ENCODE measurements at places on chromosomes 11 and 22. TPM values are rescaled to one million over a fixed set of nuclear protein-coding genes. Genes with fewer than 3 reads are reported as not detected.
A peak's percentile ranks its signal among the peaks of the same experiment; 100 is the strongest.

OR52K1 gene
- not detected for total RNA-seq

DNA sequence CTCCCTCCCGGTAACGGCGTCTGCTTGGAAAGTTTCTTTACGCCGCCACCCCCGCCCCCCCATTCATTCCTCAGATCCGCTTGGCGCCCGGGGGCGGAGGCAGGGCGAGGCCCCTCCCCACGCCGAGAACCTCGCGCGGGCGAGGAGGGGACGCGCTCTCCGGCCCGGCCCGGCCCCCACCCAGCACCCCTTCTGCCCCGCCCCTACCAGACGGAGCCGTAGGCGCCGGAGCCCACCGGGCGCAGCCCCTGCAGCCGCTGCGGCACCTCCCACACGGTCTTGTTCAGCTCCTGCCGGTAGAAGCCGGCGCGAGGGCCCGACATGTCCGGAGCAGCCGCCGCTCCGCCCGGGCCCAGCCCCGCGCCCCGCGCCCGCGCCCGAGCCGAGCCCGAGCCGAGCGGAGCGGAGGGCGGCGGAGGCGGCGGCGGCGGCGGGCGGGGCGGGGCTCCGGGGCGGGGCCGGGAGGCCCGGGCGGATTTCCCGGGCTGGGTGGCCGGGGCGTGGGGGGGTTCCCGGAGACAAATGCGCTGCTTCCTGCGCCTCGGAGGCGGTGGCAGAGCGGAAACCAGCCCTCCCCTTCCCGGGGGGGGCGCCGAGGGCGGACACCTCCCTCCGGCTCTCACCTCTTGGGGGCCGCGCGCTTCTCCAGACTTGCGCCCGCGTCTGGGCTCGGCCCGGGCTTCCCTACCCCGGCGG, at the start of gene MAPK11:
MAPK11 (minus strand) TSS at position 411 of the 696 bp plus-strand sequence; CDS start at position 323, 88 bp downstream.
- H3K4me3 ChIP-seq: peak within 1 kb of the TSS; percentile 74
- no peak for DNase-seq
- no peaks in the 10 kb centered on the region for H3K27me3 ChIP-seq
- H3K4me1 ChIP-seq: peaks cover 70% of the 10 kb centered on the region

DNA sequence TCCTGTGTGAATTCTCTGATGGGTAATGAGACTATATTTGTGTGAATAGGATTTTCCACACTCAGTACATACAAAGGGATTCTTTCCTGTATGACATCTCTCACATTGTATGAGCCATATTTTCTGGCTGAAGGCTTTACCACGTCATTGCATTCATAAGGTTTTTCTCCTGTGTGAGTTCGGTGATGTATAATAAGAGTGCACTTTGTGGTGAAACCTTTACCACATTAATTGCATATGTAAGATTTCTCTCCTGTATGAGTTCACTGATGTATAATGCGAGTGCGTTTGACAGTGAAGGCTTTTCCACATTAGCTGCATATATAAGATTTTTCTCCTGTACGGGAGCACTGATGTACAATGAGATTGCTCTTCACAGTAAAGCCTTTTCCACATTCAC, 455.4 kb upstream of the CNTN5 start:
- no peaks in the 10 kb centered on the region for H3K36me3 ChIP-seq
- H3K27ac ChIP-seq: no peak overlapping the region
- no peak overlapping the region for H3K4me3 ChIP-seq
- no peak for DNase-seq

GRCh38 chr11:16299884-16300782, 56.2 kb downstream of the SOX6 start:
- no peak for DNase-seq
- H3K27ac ChIP-seq: no peak overlapping the region
- no peak overlapping the region for H3K4me3 ChIP-seq
- no peaks in the 10 kb centered on the region for H3K36me3 ChIP-seq
- H3K27me3 ChIP-seq: no peaks in the 10 kb centered on the region
- no peaks in the 10 kb centered on the region for H3K4me1 ChIP-seq

DNA sequence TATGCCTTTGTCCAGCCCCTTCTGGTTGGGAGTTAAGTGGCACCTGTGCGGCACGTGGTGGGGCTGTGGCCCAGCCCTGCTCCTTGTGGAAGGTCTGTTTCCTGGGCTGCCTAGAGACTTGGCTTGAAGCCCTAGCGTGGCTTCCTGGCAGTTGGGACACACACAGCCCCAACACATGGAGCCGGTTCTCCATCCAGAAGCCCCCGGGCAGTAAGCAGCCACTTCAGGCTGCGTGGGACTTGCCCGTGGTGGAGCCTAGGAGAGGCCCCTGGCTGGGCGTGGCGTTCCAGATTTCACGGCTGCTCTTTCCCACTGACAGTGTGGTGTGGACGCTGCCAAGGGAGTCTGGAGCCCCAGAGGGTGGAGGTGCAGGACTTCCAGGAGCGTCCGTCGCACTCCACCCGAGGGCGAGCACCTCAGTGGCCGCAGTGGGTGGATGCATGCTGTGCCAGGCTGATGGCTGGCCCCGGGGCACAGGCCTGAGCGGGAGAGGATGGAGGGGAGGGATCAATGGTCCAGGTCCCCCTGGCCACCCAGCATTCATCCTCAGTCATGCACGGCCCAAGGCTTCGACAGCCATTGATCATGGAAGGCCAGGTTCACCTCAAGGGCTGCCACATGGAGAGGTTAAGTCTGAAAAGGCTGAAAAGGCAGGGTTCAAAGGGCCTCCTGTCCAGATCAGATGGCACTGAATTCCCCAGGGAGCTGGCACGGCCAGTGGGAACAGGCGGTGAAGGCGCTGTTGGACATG, 9.3 kb downstream of the CCND1 start:
- DNase-seq: no peak
- no peaks in the 10 kb centered on the region for H3K27me3 ChIP-seq
- H3K36me3 ChIP-seq: no peaks in the 10 kb centered on the region
- no peak overlapping the region for H3K27ac ChIP-seq
- H3K4me1 ChIP-seq: peaks cover 55% of the 10 kb centered on the region

DNA sequence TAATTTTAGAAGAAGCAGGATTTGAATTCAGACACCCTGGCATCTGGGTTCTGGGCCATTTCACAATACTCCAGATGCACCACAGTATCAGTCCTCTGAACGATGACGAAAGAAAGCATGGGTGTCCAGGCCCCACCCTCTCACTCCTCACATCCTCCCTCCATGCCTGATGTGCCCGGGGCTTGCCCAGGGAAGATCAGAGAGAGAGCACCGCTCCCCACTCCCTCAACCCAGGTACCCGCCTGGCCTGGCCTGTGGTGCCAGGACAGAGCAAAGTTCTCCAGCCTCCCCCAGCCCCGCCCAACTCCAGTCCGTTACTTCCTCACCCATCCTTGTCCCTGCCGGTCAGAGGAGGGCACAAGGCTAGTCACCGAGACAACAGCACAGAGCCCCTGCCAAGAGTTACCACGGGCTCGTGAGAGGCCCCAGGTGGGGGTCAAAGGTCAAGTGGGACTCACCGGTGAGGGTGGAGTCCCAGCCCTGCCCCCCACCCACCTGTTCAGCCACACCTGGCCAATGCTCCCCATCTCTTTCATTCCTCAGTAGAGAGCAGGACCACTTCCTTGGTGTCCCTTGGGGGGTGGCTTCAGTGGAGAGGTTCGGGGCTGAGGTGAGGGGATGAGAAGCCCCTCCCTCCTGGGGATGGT, 8.1 kb downstream of the BCL9L start:
- no peaks in the 10 kb centered on the region for H3K36me3 ChIP-seq
- H3K4me1 ChIP-seq: peaks cover 100% of the 10 kb centered on the region
- H3K4me3 ChIP-seq: no peak overlapping the region
- no peak for DNase-seq
- H3K27me3 ChIP-seq: no peaks in the 10 kb centered on the region

GRCh38 chr11:93655581-93656255, 5.8 kb upstream of the CEP295 start:
- H3K36me3 ChIP-seq: no peaks in the 10 kb centered on the region
- H3K27me3 ChIP-seq: no peaks in the 10 kb centered on the region
- no peak for DNase-seq
- H3K4me1 ChIP-seq: no peaks in the 10 kb centered on the region
- no peak overlapping the region for H3K27ac ChIP-seq

GRCh38 chr22:27863001-27863400, 56.1 kb downstream of the PITPNB start:
- DNase-seq: no peak
- H3K27me3 ChIP-seq: no peaks in the 10 kb centered on the region
- peaks cover 56% of the 10 kb centered on the region for H3K36me3 ChIP-seq
- no peaks in the 10 kb centered on the region for H3K4me1 ChIP-seq
- H3K4me3 ChIP-seq: no peak overlapping the region

- no peaks in the 10 kb centered on the region for H3K36me3 ChIP-seq
- no peak overlapping the region for H3K4me3 ChIP-seq
- H3K4me1 ChIP-seq: peaks cover 9% of the 10 kb centered on the region
- no peak for DNase-seq
Measured at GRCh38 chr11:64040684-64041322, 5.1 kb downstream of the FLRT1 start.

- no peak overlapping the region for H3K4me3 ChIP-seq
- H3K27me3 ChIP-seq: no peaks in the 10 kb centered on the region
- no peak for DNase-seq
- H3K36me3 ChIP-seq: peaks cover 10% of the 10 kb centered on the region
- H3K27ac ChIP-seq: no peak overlapping the region
- H3K4me1 ChIP-seq: peaks cover 13% of the 10 kb centered on the region
Measured at GRCh38 chr11:58564231-58564630, 11.4 kb downstream of the LPXN start.

APOBEC3B gene
- 1.1 TPM for total RNA-seq

DNA sequence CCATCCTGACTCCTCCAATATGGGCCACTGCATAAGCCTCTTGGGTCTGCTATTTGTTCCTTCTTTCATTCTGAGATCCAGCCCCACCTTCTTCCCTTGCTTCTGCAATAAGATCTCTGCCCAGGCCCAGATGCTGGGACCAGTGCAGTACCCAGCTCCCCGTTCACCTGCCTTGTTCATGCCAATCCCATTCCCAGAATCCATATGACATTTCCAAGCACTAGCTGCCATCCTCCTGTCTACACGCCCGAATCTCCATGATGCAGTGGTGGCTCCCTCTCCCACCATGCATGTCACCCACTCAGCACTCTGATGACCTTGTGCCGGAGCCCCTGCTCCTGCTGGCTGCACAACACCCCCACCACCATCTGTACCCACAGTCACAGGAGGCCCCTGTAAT, 11.4 kb upstream of the FAM83F start:
- peaks cover 28% of the 10 kb centered on the region for H3K4me1 ChIP-seq
- H3K36me3 ChIP-seq: no peaks in the 10 kb centered on the region
- H3K27me3 ChIP-seq: no peaks in the 10 kb centered on the region

SCN4B gene
- 1.2 TPM for total RNA-seq

DNA sequence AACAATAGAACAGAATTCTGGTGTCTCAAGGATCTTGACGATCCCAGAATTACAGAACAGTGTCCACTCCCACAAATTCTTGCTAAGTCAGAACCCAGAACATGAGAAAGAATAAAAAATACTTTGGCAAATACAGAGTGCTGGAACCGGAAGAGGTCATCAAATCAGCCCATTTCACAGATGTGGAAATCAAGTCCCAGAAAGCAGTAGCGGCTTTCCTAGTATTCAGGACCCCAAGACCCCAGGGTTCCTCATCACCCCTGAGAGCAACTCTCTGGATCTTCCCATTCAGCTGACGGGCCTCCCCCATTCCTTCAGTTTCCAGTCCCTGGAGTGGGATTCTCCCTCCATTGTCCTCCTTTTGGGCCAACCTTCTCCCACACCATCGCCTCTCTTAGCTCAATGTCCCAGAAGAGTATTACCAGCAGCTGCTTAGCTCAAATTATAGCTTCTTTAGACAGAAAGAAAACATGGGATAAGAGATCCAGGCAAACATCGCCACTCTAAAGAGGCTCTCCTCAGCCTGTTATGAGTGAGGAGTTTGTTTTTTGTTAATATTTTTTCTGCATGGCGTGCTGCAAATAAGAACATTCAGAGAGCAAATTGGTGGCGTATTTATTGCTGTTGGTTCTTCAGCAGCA, 268.3 kb downstream of the MN1 start:
- no peak for DNase-seq
- H3K27ac ChIP-seq: no peak overlapping the region
- H3K4me3 ChIP-seq: no peak overlapping the region

DNA sequence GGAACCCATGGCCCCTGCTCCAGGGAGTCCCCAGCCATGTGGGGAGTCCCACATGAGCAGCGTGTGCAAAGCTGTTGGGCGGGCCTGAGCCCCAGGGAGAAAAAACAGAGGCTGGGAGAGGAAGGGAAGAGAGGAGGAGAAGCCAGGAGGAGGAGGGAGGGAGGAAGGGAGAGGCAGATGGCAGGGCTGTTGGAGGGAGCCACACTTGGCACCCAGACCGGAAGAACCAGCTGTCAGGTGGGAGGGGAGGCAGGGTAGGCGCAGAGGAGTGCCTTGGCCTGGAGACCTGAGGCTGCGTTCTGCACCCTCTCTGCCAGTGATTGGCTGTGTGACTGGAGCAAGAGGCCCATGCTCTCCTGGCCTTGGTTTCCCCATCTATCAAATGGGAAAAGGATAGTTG, 6.7 kb downstream of the SYNGR1 start:
- peaks cover 5% of the 10 kb centered on the region for H3K36me3 ChIP-seq
- peak overlapping the region; percentile 83 for H3K27ac ChIP-seq
- H3K4me1 ChIP-seq: peaks cover 92% of the 10 kb centered on the region
- H3K27me3 ChIP-seq: no peaks in the 10 kb centered on the region
- no peak overlapping the region for H3K4me3 ChIP-seq
- DNase-seq: no peak

PDE2A gene
- 5.6 TPM for total RNA-seq

- peak overlapping the region; percentile 6 for H3K4me3 ChIP-seq
- no peaks in the 10 kb centered on the region for H3K4me1 ChIP-seq
- DNase-seq: no peak
- H3K27ac ChIP-seq: no peak overlapping the region
- H3K27me3 ChIP-seq: no peaks in the 10 kb centered on the region
- H3K36me3 ChIP-seq: no peaks in the 10 kb centered on the region
Measured at GRCh38 chr22:49052023-49052538, 775.6 kb downstream of the BRD1 start.

GRCh38 chr22:31651664-31652063, 10.4 kb downstream of the PISD start:
- peaks cover 11% of the 10 kb centered on the region for H3K4me1 ChIP-seq
- peak overlapping the region; percentile 19 for H3K27ac ChIP-seq
- H3K36me3 ChIP-seq: no peaks in the 10 kb centered on the region
- H3K4me3 ChIP-seq: no peak overlapping the region
- no peaks in the 10 kb centered on the region for H3K27me3 ChIP-seq

- peak overlapping the region; percentile 43 for H3K27ac ChIP-seq
- H3K4me1 ChIP-seq: no peaks in the 10 kb centered on the region
- no peaks in the 10 kb centered on the region for H3K27me3 ChIP-seq
- H3K36me3 ChIP-seq: no peaks in the 10 kb centered on the region
Measured at GRCh38 chr11:70111269-70112016, 33.3 kb downstream of the ANO1 start.

CNGA4 gene
- total RNA-seq: not detected
